ENCODE measurements at places on chromosomes 5 and 9.

- no peak for DNase-seq
Observed at GRCh38 chr9:102035929-102036328, 297.5 kb upstream of the GRIN3A start.

DNA sequence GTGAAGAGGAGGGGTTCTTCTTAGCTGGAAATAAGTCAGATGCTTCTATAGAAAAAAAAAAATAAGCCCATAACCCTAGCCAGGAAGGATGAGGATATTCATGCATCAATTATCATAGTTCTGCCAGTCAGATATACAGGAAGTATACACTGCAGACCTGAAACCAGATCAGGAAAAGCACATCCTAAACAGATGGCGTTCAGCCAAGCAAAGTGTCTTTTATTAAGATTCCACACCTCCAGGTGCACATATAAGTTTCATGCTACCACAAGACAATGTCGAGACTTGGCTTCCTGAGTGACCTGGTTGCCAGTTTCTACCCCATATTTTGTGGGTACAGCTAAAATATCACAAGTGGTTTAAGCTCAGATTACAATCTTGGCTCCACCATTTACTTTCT lies 108.3 kb downstream of the CETN3 start:
- DNase-seq = peak; percentile 14

GRCh38 chr5:68778484-68778883 lies 315.3 kb upstream of the SLC30A5 start:
- no peak for DNase-seq

GRCh38 chr9:2093920-2094597 lies 78.9 kb downstream of the SMARCA2 start:
- DNase-seq = no peak

GRCh38 chr5:179297486-179298180 lies 47.6 kb downstream of the ADAMTS2 start:
- no peak for DNase-seq

- DNase-seq = no peak
Observed at GRCh38 chr9:133862585-133863256, 124.6 kb upstream of the SARDH start.

DNA sequence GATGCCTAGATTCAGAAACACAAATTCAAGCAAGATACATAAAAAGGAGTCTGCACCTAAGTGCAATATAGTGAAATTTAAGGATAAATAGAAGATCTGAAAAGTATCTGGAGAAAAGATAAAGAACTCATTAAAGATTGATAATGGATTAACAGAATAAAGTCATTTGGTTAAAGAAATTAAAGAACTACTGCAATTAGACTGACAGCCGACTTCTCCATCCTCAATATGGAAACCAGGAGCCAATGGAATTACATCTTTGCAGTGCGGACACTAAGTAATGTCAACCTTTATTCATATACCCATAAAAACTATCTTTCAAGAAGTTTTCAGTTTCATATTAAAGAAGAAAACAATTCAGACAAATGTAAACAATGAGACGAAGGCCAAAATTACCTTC lies 81.0 kb downstream of the MRPL36 start:
- DNase-seq = peak; percentile 50

- no peak for DNase-seq
Observed at GRCh38 chr9:133405508-133406438, 12.0 kb downstream of the REXO4 start.
